ENCODE measurements at places on chromosomes 1 and 21. TPM values are rescaled to one million over a fixed set of nuclear protein-coding genes. Genes with fewer than 3 reads are reported as not detected.

DNA sequence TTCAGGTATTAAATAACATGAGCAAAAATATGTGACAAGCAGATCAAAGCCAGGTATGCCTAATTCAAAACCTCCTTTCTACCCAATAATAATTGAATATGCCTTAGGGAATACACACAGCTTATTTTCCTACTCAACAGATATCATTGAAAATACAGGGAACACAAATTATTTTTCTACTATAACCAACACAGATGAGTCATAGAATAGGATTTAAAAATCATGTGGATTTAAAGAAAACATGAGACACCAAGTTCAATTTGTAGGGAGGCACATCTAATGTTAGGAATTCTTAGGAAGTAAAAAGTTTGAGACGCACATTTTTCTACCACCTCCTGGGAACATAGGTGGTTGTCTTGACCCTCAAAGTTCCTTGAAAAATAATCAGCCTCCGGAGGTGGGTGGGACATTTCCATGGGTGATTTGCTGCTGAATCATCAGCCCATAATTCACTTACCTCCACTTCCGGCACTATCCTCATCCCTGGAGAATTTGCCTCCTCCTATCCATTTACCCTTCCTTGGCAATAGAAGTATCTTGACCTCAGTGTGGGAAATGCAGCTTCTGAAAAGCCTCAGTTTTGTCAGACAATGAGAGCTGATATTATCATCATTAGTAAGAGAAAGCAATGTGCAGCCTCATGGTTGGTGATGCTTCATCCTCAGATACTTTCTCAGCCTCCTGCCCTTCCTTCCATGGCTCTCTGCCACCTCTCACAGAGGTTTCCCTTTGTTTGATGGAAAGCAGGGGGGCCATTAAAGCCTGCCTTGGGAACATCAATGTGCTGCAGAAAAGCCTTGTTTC, 33.5 kb upstream of the RGS4 start:
- H3K27ac ChIP-seq, result no peak overlapping the region
- no peaks in the 10 kb centered on the region for H3K4me1 ChIP-seq
- DNase-seq, result no peak
- no peaks in the 10 kb centered on the region for H3K36me3 ChIP-seq
- no peak overlapping the region for H3K4me3 ChIP-seq

- no peaks in the 10 kb centered on the region for H3K27me3 ChIP-seq
- H3K4me3 ChIP-seq, result no peak overlapping the region
- no peaks in the 10 kb centered on the region for H3K4me1 ChIP-seq
- H3K27ac ChIP-seq, result no peak overlapping the region
- no peaks in the 10 kb centered on the region for H3K36me3 ChIP-seq
These were observed 81.0 kb downstream of the KCNJ15 start for GRCh38 chr21:38337793-38338192.

DNA sequence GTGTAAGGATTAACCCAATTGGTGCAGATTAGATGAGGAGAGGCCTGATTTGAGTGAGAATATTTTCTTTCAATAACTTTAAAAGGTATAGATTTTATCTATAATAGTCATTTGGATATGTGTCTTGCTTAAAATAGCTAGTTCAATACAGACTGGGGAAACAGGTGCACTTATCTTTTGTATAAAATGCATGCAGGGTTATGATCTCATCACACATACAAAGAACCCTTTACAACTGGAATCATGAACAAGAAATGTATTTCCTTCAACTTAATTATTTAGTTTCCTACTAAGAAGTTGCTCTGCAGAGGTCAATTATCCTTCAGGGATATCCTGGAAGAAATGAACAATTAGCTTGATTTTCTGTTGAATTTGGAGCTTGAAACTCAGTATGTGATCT, 259.6 kb downstream of the PTBP2 start:
- no peaks in the 10 kb centered on the region for H3K36me3 ChIP-seq
- no peaks in the 10 kb centered on the region for H3K27me3 ChIP-seq
- DNase-seq, result no peak
- H3K4me1 ChIP-seq, result no peaks in the 10 kb centered on the region
- no peak overlapping the region for H3K4me3 ChIP-seq

- no peak for DNase-seq
- H3K27me3 ChIP-seq, result no peaks in the 10 kb centered on the region
- no peak overlapping the region for H3K4me3 ChIP-seq
- H3K27ac ChIP-seq, result no peak overlapping the region
- no peaks in the 10 kb centered on the region for H3K4me1 ChIP-seq
These were observed 80.6 kb downstream of the LBR start for GRCh38 chr1:225347123-225347683.

GRCh38 chr21:14734191-14734590, 188.1 kb upstream of the SAMSN1 start:
- H3K27ac ChIP-seq, result no peak overlapping the region
- H3K4me3 ChIP-seq, result no peak overlapping the region
- no peaks in the 10 kb centered on the region for H3K4me1 ChIP-seq
- no peak for DNase-seq
- no peaks in the 10 kb centered on the region for H3K36me3 ChIP-seq

DNA sequence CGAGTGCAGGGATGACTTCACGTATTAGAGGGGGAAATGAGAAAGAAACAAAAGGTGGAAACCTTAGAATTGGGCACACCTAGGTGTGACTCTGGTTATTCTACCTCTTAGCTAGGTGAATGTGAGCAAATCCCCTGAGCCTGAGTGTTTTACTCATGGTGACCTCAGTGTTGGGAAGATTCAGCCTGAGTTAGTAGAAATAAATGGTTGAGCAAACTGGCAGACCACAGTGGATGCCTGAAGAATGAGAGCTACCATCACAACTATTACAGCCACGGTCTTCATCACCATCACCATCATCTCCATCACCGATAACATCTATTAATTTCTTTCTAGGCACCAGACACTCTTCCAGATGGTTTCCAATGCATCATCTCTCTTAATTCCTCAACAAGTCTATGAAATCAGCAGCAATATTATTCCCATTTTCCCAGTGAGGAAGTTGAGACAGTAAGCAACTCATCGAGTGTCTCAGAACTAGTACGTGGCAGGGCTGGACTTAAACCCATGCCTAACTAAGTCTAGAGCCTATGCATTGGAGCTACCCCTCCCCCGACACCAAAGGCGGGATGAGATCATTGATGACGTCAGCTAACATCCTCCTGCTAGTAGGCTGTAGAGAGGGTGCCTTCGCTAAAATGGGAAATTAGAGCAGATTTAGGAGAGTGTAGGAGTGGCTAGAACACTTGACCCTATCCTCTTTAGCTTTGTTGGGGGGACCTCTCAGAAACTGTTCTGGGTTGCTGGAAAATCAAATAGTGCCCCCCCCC, 7.9 kb upstream of the KAZN start:
- no peak overlapping the region for H3K4me3 ChIP-seq
- H3K27me3 ChIP-seq, result no peaks in the 10 kb centered on the region
- no peaks in the 10 kb centered on the region for H3K4me1 ChIP-seq
- DNase-seq, result no peak
- H3K27ac ChIP-seq, result no peak overlapping the region

DNA sequence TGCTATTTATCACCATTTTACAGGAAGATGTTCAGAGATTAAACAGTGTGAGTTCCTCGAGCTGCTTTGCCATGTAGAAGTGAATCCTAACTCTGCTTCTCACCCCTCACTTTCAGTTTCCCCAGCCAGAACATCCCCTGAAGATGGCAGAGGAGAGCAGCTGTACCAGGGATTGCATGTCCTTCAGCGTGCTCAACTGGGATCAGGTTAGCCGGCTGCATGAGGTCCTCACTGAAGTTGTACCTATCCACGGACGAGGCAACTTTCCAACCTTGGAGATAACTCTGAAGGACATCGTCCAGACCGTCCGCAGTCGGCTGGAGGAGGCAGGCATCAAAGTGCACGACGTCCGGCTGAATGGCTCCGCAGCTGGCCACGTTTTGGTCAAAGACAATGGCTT, 16.9 kb downstream of the TENT5C start:
- peaks cover 16% of the 10 kb centered on the region for H3K4me1 ChIP-seq
- DNase-seq, result no peak
- no peaks in the 10 kb centered on the region for H3K27me3 ChIP-seq
- H3K4me3 ChIP-seq, result no peak overlapping the region
- no peaks in the 10 kb centered on the region for H3K36me3 ChIP-seq

- no peak overlapping the region for H3K27ac ChIP-seq
- H3K27me3 ChIP-seq, result no peaks in the 10 kb centered on the region
- no peaks in the 10 kb centered on the region for H3K36me3 ChIP-seq
- no peak for DNase-seq
- no peak overlapping the region for H3K4me3 ChIP-seq
- H3K4me1 ChIP-seq, result no peaks in the 10 kb centered on the region
These were observed 21.3 kb downstream of the DUSP10 start for GRCh38 chr1:221720545-221720944.

GRCh38 chr1:241638909-241639622, 1.1 kb downstream of the CHML start:
- H3K4me1 ChIP-seq, result peaks cover 39% of the 10 kb centered on the region
- H3K36me3 ChIP-seq, result peaks cover 3% of the 10 kb centered on the region
- DNase-seq, result peak; percentile 74
- H3K27me3 ChIP-seq, result no peaks in the 10 kb centered on the region

DNA sequence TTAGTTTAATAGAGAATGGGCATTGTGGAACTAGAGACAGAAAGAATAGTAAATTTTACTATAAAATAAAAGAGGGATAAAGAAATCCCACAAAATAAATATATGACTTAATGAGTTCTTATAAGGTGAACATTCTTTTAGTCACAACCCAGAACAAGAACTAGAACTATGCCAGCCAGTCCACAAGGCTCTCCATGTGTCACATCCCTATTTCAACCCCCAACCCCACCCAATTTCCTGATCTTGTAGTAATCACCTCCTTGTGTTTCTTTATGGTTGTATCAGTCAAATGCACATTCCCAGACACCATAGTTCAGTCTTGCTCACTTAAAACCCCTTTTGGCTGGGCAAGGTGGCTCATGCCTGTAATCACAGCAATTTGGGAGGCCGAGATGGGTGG, 662.3 kb upstream of the CAMK1G start:
- H3K36me3 ChIP-seq, result no peaks in the 10 kb centered on the region
- H3K4me3 ChIP-seq, result no peak overlapping the region
- no peaks in the 10 kb centered on the region for H3K27me3 ChIP-seq
- no peak for DNase-seq
- no peak overlapping the region for H3K27ac ChIP-seq
- H3K4me1 ChIP-seq, result no peaks in the 10 kb centered on the region

GSTM2 gene
- total RNA-seq, result 6.2 TPM

ELOVL1 gene
- 48.5 TPM for total RNA-seq

GUCA2A gene
- total RNA-seq, result not detected

Measured in Karpas-422 (cell line).